Osteoblast (primary cell): ENCODE measurements at places on chromosomes 2 and 18. TPM values are rescaled to one million over a fixed set of nuclear protein-coding genes. Genes with fewer than 3 reads are reported as not detected.

The PLEKHH2 gene
- total RNA-seq: 18.8 and 19.2 TPM in 2 replicates

The MC4R gene
- total RNA-seq: under 0.01 TPM in 1 of 2 replicates, not detected in the other

The ABCG5 gene
- not detected in 2 replicates for total RNA-seq

The TMEM185B gene
- 42.1 and 46.7 TPM in 2 replicates for total RNA-seq

The TMEM200C gene
- under 0.01 TPM in 2 replicates for total RNA-seq

DNA sequence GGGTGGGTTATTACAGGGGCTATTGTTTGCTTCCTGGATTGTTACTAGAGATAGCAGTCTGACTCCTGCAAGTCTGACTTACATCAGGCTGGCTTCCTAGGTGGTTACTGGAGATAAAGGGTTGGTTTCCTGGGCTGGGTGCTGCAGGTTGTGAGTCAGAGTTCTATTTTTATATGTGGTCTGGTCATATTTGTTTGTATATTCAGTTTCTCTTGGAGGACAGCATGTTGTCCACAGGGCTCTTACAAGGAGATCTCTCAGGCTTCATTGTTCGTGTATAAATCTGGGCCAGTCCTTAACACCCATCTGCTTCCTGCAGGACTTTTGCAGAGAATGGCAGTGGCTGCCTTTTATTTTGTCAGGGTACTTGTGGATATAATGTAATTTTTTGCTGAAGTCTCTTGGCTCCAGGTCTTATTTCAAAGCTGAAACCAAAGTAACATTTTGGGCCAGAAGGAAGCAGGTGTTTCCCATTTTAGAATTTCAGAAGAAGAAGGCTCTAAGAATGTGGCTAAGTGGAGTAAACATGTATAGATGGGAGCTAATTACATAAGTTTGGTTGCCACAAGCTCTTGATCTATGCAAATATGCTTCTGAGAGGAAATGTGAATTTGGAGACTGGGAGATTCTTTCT lies 65.9 kb upstream of the SLC16A14 start:
- H3K27me3 ChIP-seq: no peaks in the 10 kb centered on the region
- DNase-seq: peak; percentile 66
- H3K27ac ChIP-seq: no peak overlapping the region
- H3K4me1 ChIP-seq: peaks cover 6% of the 10 kb centered on the region

DNA sequence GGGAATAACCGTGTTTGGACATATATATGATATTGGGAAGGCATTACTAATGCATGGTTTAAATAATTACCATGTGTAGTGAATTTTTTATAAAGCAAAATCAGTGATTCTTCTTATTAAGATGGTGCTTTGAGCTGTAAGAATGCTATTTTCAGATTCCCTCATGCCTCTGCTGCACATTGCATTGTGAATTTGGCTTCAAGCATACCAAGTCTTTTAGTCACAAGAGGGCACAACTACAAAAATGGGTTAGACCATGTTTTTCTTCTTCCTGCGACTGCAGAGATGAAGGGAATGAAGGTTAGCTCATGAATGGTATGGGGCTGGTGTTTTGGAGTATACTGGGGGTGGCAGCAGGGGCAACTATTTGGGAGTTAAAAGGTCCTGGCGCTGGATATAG lies 320.1 kb downstream of the SLC4A3 start:
- H3K4me1 ChIP-seq: no peaks in the 10 kb centered on the region
- H3K4me3 ChIP-seq: no peak overlapping the region
- no peak for DNase-seq
- no peak overlapping the region for H3K27ac ChIP-seq
- H3K36me3 ChIP-seq: no peaks in the 10 kb centered on the region

DNA sequence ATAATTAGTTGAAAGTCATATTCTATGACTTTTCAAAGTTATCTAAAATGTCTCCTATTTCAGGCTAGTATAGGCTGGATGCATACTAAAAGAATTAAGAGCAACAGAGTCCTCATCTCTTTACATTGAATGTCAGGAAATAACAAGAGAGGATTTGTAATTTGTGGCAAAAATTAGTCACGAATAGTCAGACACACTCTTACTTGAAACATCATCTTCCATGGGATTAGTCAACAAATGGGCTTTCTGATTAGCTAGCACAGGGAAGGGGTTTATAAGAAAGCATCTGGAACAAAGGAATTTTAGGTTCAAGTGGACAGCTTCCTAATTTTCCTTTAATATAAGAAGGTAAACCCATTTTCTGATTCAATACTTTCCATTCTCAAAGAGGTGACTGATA lies 330.3 kb upstream of the MEX3C start:
- H3K4me3 ChIP-seq: no peak overlapping the region
- no peak overlapping the region for H3K27ac ChIP-seq
- no peaks in the 10 kb centered on the region for H3K4me1 ChIP-seq
- no peaks in the 10 kb centered on the region for H3K27me3 ChIP-seq
- DNase-seq: no peak

GRCh38 chr2:69567157-69567908 lies 76.2 kb downstream of the AAK1 start:
- no peak overlapping the region for H3K4me3 ChIP-seq
- peak overlapping the region; percentile 22 for H3K27ac ChIP-seq
- H3K36me3 ChIP-seq: no peaks in the 10 kb centered on the region
- no peaks in the 10 kb centered on the region for H3K27me3 ChIP-seq

DNA sequence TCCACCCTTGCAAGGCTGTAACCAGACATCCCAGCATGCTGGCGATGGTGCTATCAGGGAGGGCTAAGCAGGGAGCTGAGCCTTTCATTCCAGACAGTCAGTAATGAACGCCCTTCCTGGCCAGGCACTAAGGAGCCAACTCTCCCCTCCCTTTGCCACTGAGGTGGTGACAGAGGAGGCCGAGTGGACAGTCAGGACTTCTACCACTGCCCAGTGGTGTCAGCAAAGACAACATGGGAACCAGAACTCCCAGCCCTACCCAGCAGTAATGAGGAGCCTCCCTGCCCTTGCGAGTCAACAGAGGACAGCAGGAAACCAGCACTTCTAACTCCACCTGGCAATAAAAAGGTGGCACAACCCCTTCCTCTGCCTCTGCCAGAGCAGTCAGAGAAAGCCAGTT lies 68.6 kb downstream of the ZAP70 start:
- H3K27ac ChIP-seq: no peak overlapping the region
- H3K4me3 ChIP-seq: no peak overlapping the region
- no peak for DNase-seq

GRCh38 chr2:14363137-14363536 lies 269.4 kb upstream of the LRATD1 start:
- no peak for DNase-seq
- H3K36me3 ChIP-seq: no peaks in the 10 kb centered on the region
- no peak overlapping the region for H3K4me3 ChIP-seq
- H3K27ac ChIP-seq: no peak overlapping the region

DNA sequence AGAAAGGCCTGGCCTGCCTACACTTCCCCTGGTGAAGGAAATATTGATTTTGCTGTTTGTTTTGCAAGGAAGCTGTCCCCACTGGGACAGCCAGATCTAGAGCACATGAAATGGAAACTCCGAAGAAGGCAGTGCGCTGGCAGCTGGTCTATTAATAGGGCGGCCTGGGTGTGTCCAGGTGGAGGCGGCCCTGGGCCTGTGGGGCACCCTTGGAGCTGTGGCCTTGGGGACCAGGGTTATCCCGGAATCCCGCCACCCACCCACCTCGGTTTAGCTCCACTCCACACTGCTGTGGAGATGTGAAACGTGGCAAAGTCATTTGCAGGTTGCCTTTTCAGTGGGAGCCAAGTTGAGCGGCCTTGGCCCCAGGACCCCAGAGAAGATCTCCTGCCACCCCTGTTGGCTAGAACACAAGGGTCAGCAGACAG lies 204.3 kb downstream of the KLHL29 start:
- no peak overlapping the region for H3K27ac ChIP-seq
- no peak for DNase-seq
- no peaks in the 10 kb centered on the region for H3K36me3 ChIP-seq
- no peak overlapping the region for H3K4me3 ChIP-seq
- no peaks in the 10 kb centered on the region for H3K4me1 ChIP-seq

GRCh38 chr2:143333168-143333791 lies 204.1 kb downstream of the ARHGAP15 start:
- H3K27me3 ChIP-seq: no peaks in the 10 kb centered on the region
- H3K4me1 ChIP-seq: no peaks in the 10 kb centered on the region
- DNase-seq: no peak
- no peak overlapping the region for H3K4me3 ChIP-seq
- no peak overlapping the region for H3K27ac ChIP-seq

- DNase-seq: no peak
- no peaks in the 10 kb centered on the region for H3K27me3 ChIP-seq
- H3K27ac ChIP-seq: no peak overlapping the region
- peaks cover 40% of the 10 kb centered on the region for H3K4me1 ChIP-seq
- H3K4me3 ChIP-seq: no peak overlapping the region
These were observed 7.6 kb downstream of the WDFY1 start for GRCh38 chr2:223937535-223937934.

DNA sequence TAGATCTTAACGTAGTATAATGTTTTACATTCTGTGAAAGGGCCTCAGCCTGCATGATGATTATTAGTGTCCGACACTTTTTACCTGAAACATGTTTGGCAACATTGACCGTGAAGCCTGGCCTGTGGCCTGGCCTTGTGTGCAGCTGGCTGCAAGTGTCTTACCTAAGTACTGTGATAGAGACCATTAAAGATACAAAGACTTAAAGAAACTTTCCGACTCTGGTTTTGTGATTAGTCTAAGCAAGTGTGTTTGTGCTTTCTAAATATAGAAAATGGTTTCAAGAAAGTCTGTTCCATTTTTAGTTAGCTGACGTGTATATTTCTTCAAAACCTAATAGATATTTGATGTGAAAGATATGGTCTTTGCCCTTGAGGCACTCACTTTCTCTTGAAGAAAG lies 601.8 kb downstream of the LRP1B start:
- H3K4me1 ChIP-seq: no peaks in the 10 kb centered on the region
- no peak overlapping the region for H3K4me3 ChIP-seq
- no peak for DNase-seq
- H3K36me3 ChIP-seq: no peaks in the 10 kb centered on the region
- H3K27ac ChIP-seq: no peak overlapping the region

DNA sequence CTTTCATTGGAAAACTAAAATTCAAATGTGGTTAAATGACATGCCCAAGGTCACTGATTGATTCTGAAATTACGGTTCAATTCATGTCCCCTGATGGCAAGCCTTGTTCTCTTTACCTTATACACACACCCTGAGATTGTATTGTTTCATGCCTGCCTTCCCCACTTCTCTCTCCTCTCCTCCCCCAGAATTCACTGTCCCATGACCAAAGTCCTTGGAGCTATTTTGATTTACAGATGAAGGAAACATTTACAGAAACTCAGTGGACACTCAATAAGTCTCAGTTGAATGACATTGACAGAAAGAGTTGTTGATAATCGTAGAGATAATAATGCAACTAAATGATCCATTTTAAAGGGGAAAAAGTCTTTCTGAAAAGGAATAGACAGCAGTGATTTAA lies 33.1 kb upstream of the SIX2 start:
- peaks cover 13% of the 10 kb centered on the region for H3K4me1 ChIP-seq
- no peak overlapping the region for H3K4me3 ChIP-seq
- no peak overlapping the region for H3K27ac ChIP-seq
- peaks cover 13% of the 10 kb centered on the region for H3K27me3 ChIP-seq
- no peak for DNase-seq

DNA sequence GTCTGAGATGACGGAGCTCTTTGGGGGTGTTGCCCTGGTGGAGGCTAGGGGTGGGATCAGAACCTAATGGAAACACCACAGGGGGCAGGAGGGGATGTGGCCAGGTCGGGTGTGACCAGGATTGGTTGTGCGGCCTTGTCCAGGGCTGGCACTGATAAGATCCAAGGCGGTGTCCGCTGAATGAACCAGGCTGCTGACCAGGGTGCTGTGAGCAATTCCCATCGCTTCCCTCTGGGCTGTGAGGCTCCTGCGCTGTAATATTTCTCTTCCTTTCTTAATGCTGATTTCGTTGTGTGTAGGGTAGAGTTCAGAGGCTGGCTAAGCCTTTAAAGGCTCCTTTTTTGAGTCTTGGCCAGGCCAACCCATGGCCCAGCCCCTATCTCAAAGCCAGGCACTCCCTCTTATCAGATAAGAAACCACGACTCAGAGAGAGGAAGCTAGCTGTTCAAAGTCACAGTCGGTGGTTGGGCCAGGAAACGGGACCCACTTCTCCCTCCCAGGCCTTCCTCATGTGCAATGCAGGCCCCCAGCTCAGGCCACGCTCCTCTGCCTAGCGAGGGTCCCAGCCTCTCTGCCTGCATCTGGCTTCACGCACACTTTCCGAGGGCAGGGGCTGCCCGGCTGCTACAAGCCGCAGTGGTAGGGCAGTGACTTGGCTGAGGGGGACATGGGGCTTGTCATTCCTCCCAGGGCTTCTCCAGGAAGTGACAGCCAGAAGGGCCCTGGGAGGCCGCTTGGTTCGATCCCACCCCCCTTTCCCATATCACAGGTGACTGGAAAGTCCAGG lies 26.0 kb upstream of the FOSL2 start:
- H3K4me1 ChIP-seq: peaks cover 4% of the 10 kb centered on the region
- H3K27ac ChIP-seq: no peak overlapping the region
- H3K36me3 ChIP-seq: no peaks in the 10 kb centered on the region
- no peaks in the 10 kb centered on the region for H3K27me3 ChIP-seq

DNA sequence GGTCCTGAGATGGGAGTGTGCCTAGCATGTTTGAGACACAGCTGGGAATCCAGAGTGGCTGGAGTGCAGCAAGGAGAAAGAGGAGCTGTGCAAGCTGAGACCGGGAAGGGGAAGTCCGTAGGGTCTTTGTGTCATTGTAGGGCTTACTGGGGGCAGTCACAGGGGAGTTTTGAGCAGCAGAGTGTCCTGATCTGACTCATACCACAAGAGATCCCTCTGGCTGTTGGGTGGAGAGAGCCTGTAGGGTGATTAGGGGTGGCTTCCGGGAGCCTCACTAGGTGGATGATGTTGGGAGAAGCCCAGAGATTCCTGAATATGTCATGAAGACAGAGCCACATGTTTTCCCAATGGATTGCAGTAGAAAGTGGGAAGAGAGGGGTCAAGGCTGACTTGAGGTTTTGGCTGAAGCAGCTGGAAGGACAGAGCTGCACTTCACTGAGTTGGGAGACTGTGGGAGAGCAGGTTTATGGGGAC lies 30.9 kb downstream of the FHOD3 start:
- H3K4me3 ChIP-seq: no peak overlapping the region
- H3K27ac ChIP-seq: no peak overlapping the region

DNA sequence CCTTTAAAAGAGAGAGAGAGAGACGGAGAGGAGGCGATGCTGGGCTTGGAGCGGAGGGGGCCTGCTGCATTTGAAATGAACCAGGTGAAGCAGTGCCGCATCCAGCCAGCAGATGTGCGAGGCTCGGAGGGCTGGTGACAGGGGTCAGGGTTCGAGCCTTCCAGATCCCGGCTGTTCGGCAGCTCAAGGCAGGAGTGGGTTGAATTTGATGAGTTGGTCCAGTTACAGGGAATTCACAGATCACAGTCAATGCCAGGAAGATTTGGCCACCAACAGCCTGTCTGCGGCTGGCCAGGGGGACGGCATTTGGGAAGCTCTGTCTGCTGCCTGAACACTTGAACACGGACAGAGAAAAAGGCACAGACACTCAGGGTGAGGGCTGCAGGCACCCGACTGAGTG lies 48.6 kb downstream of the PTGR3 start:
- DNase-seq: no peak
- peak overlapping the region; percentile 49 for H3K4me3 ChIP-seq
- H3K27ac ChIP-seq: no peak overlapping the region
- H3K36me3 ChIP-seq: no peaks in the 10 kb centered on the region
- peaks cover 3% of the 10 kb centered on the region for H3K4me1 ChIP-seq

- H3K4me3 ChIP-seq: no peak overlapping the region
- H3K36me3 ChIP-seq: no peaks in the 10 kb centered on the region
- H3K27ac ChIP-seq: peak overlapping the region; percentile 11
- no peaks in the 10 kb centered on the region for H3K27me3 ChIP-seq
- peak; percentile 14 for DNase-seq
- peaks cover 36% of the 10 kb centered on the region for H3K4me1 ChIP-seq
These were observed 257.4 kb upstream of the SLC14A2 start for GRCh38 chr18:45357686-45358470.

GRCh38 chr2:165905269-165905668 lies 48.3 kb downstream of the TTC21B start:
- no peak overlapping the region for H3K27ac ChIP-seq
- no peak overlapping the region for H3K4me3 ChIP-seq
- peaks cover 3% of the 10 kb centered on the region for H3K36me3 ChIP-seq
- peaks cover 7% of the 10 kb centered on the region for H3K4me1 ChIP-seq
